ENCODE measurements at places on chromosomes 1 and 21.

GRCh38 chr21:43573921-43574320 is 85.4 kb downstream of the HSF2BP start:
- no peak for DNase-seq

- no peak for DNase-seq
Observed at GRCh38 chr1:26910343-26911160, 3.2 kb downstream of the NR0B2 start.

GRCh38 chr21:44353191-44353970 is at the start of gene TRPM2:
Gene TRPM2, plus strand, starts transcription at chr21:44353621. Its CDS starts 80 bp downstream, at chr21:44353701.
- DNase-seq: no peak

DNA sequence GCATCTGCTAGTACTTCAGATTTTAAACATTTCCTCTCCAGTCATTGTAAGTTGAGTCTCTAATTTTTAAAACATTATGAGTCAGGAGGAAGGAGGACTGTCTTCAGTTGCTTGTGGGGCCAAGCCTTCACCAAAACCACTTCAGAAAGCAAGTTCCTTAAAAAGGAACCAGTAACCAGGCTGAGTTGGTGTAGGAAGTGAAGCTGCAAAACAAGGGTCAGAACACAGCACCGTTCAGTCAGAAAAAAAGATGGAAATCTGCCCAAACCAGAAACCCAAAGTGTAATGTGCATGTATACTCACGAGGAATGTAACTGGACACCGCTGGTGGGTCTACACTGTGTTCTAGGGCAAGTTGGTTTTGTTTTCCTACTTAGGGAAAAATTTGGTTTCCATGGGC is 402.1 kb downstream of the SETD4 start:
- DNase-seq: no peak

DNA sequence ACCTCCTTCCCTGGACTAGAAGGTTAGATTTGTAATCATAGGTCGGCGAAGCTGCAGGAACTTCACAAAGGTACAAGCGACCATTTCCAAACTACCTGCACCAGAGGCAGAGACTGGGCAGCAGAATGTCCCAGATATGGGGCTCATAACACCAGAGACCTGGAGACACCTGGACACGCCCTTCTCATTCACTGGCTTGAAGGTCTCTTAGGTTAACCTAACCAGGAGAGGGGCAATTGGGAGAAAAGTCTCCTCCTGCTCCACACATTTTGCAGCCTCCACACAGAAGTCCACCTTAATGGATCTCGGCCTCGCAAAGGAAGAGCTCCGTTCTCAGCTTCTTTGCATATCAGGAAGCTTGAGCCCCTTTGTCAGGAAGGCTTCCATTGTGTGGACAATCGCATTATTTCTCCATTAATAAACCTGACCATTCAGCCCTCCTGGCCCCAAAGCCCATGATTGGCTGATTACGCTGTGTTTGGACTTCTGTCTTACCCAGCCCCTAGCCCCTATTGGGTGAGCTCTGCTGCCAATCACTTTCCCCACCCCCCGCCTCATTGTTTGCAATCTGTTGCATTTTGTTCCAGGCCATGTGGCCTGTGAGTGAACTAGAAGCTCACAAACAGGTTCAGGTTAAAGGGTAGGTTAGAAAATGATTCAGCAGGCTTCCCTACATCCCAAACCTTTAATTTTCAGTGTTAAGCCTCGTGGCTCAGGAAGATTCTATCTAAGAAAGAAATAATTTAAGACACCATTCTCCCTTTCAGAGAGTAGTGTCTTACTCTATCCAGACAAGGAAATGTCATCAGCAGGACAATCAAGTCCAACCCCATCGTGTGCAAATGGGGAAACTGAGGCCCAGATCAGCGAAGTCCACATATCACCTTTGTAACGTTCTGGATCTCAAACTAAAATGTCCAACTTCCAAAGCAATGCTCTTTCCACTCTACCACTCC is 2.8 kb downstream of the MYCL start:
- DNase-seq: peak; percentile 94

GRCh38 chr21:34822942-34823341 is 154.1 kb downstream of the CLIC6 start:
- DNase-seq: no peak

DNA sequence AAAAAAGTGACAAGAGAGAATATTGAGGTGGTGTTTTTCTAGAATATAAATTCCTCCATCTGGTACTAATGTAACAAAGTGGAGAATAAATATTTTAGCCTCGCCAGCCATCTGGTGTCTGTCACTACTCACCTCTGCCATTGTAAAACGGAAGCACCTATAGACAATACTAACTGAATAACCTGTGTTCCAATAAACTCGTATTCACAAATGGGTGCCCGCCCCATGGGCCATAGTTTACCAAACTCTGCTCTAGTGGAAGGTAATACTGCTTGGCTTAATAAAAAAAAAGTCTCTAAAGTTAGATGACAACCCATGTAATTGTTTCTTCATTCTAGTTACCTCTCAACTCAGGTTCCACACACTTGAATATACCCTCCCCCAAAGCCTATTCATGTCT is 8.1 kb downstream of the MIS18A start:
- no peak for DNase-seq

GRCh38 chr1:5830771-5831599 is 161.2 kb downstream of the NPHP4 start:
- peak; percentile 23 for DNase-seq

DNA sequence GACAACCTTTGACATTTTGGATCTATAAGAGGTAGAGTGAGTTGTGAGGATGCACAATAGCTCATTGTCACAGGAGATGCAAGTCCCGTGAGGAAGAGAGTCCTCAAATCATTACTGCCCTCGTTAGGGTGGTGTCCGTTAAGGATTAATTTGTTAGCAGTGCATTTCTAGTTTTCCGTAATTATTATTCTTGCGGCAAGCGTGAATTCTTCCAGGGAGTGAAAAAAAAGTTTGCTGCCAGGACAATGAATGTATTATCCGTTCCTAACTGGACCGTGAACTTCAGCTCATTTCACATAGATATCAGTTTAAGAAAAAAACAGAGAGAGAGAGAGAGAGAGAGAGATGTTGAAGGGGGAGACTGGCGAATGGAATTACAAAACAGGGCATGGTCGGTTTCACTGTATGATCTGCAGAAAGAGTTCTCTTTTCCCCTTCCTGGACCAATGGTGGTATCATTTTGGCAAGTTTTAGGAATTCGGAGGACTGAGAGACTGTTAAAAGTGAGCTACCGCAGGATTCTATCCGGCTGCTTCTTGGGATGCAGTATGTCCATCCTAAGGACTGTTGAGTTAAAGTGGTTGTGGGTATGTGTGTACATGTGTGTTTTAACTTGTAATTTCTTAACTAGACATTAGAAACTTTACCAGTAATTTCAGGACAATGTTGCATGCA is 216.0 kb upstream of the NFIA start:
- DNase-seq: no peak

DNA sequence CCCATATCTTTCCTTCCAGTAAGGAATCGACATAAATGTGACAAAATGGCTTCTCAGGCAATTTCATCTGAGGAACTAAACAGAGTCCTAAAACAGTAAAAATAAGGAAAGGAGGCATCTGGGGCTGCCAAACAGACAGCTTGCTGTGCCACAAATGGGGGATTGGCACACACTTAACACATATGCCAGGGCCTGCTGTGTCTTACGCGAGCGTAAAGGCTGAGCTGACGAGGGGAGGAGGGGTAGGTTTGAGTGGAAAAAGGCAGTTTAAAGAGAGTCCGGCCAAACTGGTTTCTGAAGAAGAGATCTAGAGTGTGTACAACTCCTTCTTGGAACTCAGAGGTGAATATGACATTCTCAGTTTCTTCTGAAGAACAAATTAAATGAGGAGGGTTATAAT is 244.1 kb upstream of the MAP1LC3C start:
- DNase-seq: no peak

DNA sequence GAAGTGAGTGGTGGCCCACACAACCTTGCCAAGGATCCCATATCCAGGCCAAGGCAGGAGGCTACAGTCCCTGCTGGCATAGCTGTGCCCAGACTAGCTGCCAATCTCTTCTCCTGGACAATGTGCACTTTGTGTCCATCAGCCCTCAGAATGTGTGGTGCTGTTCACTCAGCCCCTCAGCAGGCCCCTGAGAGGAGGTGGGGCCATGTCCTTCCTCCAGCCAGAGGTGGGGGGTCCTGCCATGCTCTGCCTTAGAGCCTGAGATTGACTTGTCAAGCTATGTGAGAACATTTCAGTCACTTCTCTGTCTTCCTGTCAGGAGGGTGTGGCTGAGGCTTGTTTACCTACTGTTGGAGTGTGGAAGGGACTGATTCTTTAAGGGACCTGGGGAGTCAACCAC is 1.4 kb downstream of the NCF2 start:
- no peak for DNase-seq

DNA sequence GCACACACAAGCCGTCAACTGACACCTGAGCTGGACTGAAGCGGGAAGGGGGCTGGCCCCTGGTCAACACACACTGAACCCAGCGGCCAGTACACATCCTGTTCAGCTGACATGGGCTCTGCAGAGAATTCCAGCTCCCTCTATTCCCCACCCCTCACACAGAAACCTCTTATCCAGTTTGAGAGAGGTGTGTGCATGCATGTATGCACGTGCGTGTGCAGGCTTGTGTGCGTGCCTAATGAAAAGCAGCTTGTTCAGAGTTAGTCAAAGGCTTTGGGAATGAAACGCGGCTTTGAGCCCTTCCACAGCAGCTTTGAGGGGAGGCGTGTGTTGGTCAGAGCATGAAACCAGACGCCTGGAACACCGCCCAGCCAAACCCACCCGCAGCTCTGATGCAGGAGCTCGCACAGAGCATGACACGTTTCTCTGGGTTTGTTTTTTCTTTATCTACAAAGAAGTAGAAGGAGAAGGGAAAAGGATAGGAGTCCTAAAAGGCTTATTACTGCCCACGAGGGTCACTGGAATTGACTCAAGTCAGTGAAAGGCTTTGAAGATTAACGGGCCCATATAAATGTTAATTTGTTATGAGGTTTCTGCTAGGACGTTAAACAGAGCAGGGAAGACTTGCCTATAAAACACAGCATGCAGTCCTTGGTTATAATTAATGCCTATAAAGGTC is 184.2 kb downstream of the ETS2 start:
- no peak for DNase-seq

- no peak for DNase-seq
Observed at GRCh38 chr1:61119085-61119484, 36.7 kb downstream of the NFIA start.

- no peak for DNase-seq
Observed at GRCh38 chr1:211731456-211732292, 56.3 kb upstream of the NEK2 start.
